CD4-positive, alpha-beta T cell treated with Interleukin-17A for 1 hour (primary cell): ENCODE measurements at places on chromosomes 4 and X.

- DNase-seq = no peak
These were observed 24.2 kb downstream of the HAUS3 start for GRCh38 chr4:2217726-2218125.

DNA sequence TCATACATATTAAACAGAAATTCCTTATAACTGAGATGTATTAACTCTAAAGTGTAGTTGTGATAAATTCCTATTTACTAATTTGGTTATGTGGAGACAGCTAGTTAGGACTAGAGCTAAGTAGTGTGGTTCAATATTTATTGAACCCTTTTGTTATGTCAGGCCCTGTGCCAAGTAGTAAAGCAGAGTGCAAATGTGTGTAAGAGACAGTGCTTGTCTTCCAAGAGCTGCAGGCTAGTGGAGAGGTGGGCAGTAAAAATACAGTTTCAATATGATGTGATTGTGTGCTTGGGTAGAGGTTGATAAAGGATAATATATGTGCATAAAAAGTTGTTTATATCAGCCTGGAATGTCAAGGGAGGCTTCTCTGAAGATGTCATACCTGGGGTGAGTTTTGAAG is 80.0 kb downstream of the TBC1D19 start:
- no peak for DNase-seq

GRCh38 chr4:38582445-38582844 is 81.6 kb upstream of the KLF3 start:
- DNase-seq = no peak

DNA sequence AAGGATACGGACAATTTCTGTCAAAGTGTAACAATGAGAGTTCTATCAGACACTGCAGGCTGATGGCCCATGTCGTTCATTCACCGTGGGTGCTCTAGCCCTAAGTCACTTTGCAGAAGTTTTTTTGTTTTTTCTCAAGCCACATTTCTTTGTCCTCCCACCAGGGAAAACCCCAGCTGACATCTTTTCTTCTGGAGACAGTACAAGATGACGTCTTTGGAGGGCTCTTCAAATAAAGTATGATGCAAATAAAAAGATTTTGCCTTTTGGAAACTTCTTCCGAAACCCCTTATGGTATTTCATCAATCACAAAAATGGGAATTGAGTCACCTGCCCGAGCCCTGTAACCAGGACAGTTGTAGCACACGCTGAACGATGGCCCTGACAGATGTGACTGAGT is 73.2 kb downstream of the TRAPPC11 start:
- no peak for DNase-seq

DNA sequence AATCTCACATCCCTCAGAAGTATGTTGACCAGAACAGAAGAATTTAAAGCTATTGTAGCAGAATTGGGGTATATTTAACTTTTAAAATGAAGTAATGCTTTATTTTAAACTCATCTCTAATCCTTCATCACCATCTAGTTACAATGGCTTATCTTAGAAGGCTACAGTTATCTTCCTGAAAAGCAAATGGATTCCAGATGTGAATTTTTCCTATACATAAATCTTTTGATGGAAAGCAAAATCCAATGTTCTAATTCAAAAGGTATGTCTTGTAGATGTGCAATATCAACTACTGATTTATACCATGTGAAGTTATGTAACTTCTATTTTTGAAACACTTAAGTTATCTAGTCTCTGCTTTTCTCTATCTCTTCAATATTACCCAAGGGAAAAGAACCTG is 47.6 kb downstream of the CCNG2 start:
- no peak for DNase-seq

DNA sequence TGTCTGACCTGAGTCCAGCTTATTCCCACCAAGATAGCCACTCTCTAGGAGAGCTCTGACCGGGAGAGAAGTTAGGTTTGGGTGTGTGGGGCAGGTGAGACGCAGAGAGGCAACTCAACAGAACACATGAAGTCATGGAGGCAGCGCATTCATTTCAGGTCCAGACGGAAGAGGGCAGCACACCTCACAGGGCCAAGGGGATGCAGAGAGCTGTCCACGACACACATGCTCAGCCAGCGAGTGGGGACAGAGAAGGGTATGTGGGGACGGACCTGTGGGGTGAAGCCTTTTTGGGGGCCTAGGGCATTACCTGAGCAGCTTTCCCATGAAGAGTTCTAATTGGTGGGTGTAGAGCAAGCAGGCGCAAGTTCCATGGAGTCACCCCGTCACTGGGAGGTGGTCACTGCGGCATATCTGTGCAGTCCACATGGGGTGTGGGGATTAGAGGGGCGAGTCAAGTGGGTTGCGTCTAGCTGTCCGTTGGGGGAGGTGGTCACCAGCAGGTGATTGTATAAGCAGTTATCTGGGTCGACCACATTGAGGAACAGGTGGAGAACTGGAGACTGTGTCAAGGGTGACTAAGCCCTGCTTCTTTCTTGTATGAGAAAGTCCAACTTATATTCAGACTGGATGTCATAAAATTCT is 24.3 kb upstream of the UXT start:
- DNase-seq = no peak

- DNase-seq = no peak
These were observed 29.3 kb downstream of the WDR1 start for GRCh38 chr4:10087152-10087791.

DNA sequence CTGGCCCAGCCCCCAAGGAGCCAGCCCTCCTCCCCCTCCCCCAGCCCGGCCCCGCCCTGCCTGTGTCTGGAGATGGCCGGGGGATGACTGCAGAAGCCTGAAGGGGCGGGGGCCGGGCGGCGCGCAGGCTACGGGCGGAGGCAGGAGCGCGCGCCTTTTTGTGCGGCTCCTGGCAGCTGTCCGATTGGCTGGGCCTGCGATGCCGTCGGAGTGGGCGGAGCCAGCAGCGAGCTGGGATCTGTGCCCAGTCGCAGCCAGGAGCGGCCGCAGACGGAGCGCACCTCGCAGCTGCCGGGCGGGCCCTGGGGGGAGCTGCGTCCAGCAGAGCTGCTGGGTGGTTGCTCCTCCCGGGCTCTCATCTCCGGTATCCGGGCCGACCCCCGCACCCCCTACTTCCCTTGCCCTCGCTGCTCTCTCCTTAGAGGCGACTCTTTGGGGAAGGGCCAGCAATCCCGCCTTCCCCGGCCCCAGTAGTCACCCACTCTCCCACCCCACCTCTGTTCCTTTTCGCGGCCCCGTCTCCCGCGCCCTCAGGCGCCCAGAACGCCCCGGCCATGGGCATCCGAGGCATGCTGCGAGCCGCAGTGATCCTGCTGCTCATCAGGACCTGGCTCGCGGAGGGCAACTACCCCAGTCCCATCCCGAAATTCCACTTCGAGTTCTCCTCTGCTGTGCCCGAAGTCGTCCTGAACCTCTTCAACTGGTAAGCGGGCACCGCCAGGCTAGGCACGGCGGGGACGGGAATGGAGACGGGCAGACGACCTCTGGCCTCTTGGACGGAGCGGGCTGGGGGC is at the start of gene GABRQ:
GABRQ (plus strand) TSS at position 247 of the 794 bp plus-strand sequence; CDS start at position 555, 308 bp downstream.
- no peak for DNase-seq
